AG04450 (cell line): ENCODE measurements at places on chromosomes 3 and 15. TPM values are rescaled to one million over a fixed set of nuclear protein-coding genes. Genes with fewer than 3 reads are reported as not detected.

DNA sequence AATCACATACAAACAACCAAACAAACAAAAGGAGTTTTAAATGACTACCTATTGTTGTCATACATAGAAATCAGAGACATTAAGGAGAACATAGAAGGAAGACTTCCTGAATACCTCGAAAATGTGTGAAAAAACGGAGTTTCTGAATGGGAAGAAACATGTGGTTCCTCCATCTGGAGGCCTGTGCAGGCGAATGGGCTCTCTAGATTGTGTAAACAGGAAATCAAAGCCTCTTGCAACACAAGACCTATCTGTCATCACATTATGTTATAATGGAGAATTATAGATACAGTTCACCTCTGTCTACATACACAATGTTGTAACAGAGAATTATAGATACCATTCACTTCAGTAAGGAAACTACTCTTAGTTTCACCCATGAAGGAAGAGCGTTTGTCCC, 44.1 kb downstream of the RUBCN start:
- no peak for DNase-seq

DNA sequence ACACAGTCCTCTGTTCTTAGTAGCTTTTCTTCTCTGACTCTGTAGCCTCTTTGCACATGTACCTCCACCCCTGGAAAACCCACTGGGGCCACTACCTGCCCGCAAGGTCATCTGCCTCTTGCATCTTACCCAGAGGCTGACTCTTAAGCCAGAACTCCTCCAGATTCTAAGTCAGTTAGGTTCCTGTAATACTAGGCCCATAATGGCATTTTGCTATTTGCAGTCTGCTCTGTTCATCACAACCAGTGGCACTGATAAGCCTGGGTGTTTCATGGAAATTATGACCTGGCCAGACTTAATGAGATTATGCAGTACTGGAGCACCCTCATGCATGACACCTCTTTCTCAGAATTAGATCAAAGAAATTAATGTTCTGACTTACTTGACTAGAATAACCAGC, 31.7 kb upstream of the ATG7 start:
- DNase-seq = no peak

- no peak for DNase-seq
These were observed 41.8 kb downstream of the MCF2L2 start for GRCh38 chr3:183386651-183387050.

DNA sequence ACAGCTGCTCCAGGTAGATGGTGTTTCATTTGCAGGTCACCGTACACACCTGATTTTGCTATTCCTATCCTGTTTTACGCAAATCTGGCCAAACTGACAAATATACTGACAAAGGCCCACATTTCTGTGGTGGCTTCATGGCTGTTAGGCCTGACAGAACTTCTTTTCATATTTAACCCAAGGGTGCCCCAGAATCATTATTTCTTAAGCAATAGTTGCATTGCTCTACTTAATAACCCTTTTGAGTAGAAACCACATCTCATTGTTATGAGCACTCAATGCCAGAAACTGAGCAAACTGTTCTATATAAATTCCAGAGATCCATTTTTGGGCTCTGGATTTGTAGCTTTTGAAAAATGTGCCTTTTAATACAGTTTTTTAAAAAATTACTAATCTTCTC, 19.4 kb downstream of the ASTE1 start:
- DNase-seq = no peak

- DNase-seq = no peak
These were observed 8.0 kb downstream of the SLC6A1 start for GRCh38 chr3:11000528-11000927.

GRCh38 chr15:41891226-41891625, 2.6 kb downstream of the SPTBN5 start:
- DNase-seq = no peak

DNA sequence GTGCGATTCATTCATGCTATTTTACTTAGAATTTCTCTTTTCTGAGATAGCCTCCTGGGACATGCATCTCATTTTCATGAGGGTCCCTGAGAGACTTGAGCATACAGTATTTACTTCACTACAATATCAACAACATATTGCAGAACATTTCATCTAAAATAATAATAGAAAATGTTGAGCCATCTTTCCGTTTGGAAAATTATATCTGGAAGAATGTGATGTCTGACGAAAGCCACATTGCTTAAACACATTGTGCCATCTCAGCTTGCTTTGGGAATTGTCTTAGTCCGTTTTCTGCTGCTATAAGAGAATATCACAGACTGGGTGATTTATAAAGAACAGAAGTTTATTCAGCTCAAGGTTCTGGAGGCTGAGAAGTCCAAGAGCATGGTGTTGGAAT, 55.5 kb downstream of the DPH6 start:
- no peak for DNase-seq

PRRT3 gene
- 3.4 and 4.2 TPM in 2 replicates for polyA plus RNA-seq
